ENCODE measurements at places on chromosomes 2 and 18. TPM values are rescaled to one million over a fixed set of nuclear protein-coding genes. Genes with fewer than 3 reads are reported as not detected.

Gene VSNL1
- polyA plus RNA-seq = 49.4 TPM

Gene TRABD2A
- 17.6 TPM for polyA plus RNA-seq

DNA sequence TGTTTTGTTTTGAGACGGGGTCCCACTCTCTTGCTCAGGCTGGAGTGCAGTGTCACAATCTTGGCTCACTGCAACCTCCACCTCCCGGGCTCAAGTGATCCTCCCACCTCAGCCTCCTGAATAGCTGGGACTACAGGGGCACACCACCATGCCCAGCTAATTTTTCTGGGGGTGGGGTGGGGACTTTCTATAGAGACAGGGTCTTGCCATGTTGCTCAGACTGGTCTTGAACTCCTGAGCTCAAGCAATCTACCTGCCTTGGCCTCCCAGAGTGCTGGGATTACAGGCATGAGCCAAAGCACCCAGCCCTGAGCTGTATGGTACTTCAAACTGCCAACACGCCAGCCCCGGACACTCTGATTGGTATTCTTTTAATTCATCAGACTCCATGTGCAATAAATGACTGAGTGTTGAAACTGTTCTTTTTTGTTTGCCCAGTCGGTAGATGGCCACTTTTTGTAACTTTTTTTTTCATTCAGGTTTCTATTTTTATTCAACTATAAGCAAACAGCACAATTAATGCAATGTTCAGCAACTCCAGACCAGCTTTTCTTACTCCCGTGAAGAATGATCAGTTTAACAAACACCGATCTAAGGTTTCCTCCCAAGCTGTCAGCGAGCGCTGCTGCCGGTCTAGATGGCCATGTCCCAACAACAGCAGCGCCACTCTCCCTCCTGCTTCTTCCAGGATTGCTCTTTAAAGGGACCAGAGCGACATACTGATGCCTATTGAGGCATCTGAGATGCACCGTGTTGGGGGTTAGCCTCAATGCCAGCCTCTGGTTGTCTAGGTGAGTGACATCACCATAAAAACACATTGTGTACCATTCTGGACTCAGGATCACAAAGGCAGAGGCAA lies 12.5 kb upstream of the TGOLN2 start:
- DNase-seq = no peak

Gene GRHL1
- 1.3 TPM for polyA plus RNA-seq

Gene DIPK1C
- polyA plus RNA-seq = not detected

DNA sequence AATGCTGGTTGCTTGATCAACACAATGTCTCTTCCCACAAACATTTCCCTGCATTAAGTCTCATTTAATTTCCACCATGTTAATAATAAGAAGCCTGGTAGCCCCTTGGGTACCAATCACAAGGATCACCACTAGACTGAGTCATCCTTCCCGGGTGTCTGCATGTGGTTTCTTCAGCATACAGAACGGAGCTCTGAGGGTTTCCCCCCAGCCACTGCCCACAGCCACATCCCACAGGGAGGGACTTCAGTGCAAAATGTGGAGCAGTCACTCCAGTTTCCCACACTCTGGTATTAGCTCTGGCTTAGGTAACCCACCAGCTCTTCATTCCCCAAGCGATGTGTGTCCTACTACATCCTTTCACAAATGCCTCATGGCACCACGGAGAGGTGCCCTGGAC lies 42.7 kb upstream of the POLE4 start:
- DNase-seq = no peak

GRCh38 chr2:190121971-190122370 lies 59.4 kb upstream of the MSTN start:
- DNase-seq = no peak

- no peak for DNase-seq
Observed at GRCh38 chr2:194765723-194766122, 891.3 kb upstream of the SLC39A10 start.

DNA sequence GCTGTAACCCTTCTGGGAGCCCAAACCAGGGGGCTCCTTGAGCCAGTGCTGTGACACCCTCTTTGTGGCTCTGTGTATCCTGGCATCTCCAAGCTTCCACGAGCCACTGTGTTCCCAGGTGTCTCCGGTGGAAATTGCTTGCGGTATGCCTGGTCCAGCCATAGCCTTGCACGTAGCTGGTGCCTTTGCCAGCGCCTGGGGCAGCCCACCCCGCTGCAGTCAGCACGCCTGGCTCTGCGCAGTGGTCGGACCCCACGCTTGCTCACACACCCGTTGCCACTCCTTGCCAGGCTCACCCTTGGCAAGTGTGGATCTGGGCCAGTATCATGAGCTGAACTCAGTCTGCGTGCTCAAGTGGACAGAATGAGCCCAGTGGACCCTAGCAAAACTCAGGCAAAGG lies 152.3 kb downstream of the MBD5 start:
- DNase-seq = no peak

Gene ST6GAL2
- polyA plus RNA-seq = 4.5 TPM

DNA sequence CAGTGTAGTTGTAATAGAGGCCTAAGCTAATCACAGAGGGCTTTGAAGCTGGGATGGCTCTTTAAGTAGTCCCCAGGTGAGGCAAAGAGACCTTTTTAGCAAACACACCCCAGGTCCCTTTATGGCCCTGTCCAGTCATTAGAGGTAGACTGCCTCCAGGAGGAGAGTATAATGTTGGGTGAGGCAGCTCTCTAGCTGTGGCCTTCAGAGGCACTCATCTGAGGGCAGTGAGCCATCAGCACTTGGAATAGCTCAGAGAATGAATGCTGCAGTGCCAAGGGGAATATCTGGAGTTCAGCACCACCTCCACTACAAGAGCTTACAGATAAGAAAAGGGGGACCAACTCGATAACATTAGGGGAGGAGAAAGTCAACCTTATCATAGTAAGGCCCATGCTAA lies 52.8 kb downstream of the UNC80 start:
- no peak for DNase-seq
